ENCODE measurements at places on chromosomes 4 and X.
A peak's percentile ranks its signal among the peaks of the same experiment; 100 is the strongest.

- peak; percentile 1 for DNase-seq
Observed at GRCh38 chr4:89868999-89869589, 25.6 kb upstream of the MMRN1 start.

DNA sequence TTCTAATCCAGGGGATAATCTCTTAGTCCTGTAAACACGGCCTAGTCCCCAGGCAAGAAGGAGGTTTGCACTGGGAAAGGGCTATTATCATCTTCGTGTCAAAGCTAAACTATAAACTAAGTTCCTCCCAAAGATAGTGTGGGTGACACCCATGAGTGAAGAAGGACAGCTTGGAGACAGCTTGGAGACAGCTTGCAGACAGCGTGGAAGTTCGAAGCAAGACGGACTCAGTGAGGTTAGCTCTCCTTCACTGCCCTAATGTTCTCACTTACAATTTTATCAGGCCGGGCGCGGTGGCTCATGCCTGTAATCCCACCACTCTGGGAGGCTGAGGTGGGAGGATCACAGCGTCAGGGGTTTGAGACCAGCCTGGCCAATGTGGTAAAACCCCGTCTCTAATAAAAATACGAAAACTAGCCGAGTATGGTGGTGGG, 19.2 kb upstream of the PLCXD1 start:
- DNase-seq, result no peak

GRCh38 chr4:40210776-40211175, 13.9 kb downstream of the RHOH start:
- no peak for DNase-seq

DNA sequence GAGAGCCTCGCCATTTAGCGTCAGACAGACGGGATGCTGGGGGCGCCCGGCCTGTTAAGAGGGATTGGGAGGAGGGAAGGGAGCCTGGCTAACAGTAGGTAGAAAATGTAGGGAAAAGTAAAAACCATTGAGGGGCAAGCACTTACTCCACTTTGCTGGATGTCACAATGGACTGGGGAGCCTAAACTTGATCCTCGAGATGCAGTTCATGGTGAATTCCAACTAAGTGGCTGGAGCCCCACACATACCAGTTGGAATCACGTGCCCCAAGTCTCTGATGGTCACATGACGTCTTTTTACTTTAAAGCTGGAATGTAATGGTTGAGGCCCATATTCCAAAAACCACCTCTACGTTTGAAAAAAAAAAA, 1.5 kb downstream of the PLS3 start:
- DNase-seq, result peak; percentile 70

GRCh38 chrX:118062048-118062789, 54.4 kb downstream of the KLHL13 start:
- no peak for DNase-seq

DNA sequence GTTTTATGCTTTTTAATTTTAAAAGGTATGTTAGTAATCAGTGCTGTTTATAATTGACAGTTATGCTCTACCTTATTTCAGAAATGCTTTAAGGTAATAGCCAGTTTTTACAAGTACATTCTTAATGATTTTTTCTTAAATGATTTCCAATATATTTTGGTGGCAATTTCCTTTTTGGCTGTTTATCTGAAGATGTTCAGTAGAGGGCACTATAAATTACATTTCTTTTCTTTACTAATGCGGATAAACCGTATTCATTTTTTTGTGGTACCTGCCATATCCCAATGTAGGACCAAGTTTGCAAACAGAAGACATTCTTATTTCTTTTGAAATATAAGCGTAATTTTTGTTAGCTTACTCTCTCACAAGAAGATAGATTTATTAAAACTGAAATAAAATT, 65.4 kb downstream of the CCKAR start:
- DNase-seq, result no peak

DNA sequence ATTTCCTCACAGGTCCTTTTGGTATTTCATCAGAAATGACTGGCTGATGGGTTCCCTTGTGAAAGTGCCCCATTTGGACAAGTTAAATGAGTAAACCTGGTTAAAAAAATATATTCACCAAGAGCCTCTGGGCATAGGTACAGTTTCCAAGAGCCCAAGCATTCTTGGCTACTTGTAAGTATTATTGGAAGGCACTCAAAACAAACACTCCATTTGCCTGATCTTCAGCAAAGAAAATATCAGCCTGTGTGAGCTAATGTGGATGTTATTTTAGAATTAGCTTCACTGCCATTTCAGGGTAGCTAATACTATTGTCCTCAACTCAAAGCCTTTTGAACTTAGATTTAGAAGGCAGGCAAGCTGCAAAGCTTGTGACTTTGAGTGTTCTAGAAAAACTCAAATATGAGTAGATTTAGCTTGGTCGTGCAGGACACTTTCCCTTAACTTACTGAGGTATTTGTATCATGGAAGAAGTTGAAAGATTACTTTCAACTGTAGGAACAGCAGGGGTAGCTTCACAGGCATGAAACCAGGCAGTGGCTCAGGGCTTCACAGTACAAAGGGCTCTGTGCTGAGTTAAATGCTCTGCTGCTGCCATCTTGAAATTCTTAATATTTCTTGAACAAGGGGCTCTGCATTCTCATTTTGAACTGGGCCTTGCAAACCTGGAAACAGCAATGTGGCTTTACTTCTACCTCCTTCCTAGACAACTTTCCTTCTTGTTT, 177.2 kb downstream of the AMELX start:
- DNase-seq, result peak; percentile 90

DNA sequence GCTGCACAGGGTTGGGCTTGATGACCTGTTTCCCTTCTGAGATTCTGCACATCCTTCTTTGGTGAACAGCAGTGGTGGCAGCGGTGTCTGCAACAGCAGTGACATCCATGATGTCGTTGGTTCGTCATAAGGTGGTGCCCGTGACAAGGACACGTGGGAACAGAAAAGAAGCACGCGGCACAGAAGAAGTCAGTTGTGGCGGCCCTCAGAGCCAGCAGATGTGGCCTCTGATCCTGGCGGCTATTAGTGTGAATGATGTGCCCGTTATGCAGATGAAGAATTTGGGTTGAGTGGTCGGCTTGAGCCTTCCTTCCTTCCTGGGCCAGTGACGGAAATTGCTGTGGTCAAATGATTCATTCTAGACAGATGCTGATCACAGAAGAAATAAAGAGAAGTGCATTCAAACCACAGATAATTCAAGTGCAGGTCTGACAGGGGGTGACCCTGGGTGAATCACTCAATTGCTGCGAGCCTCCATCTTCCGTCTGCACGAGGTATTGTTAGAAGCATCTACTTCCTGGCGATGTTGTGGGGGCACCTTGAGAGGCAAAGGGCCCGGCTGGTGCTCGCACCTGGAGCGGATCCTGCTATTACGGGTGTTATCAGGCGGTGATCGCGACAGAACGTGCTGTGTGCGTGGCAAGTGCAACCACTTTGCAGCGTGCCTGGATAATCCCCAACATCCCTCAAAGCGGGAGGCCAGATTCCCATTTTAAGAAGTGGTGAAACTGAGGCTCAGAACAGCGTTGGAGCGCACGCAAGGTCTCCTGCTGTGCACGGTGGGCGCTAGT, 215.2 kb upstream of the PSAPL1 start:
- peak; percentile 98 for DNase-seq

GRCh38 chr4:182307746-182308145, 64.5 kb downstream of the TENM3 start:
- DNase-seq, result peak; percentile 98

- DNase-seq, result peak; percentile 92
Observed at GRCh38 chr4:98626350-98626749, 32.1 kb downstream of the TSPAN5 start.

DNA sequence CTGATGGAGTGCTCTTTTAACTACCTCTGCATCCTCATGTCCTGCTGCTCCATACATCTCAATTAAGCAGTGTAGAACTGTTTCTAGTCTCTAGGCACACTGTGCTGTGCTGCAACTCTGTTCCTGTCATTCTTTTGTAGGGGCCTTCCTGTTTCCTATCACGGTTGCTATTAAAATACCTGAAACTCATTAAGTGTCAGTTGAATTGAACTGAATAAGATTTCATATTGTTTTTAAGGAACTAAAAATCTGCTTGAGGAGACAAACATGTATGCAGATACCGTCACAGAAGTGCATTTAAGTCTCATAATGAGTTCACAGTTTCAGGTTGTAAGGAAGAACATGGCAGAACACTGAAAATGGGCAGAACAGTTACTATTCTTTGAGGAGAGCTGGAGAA, 170.1 kb downstream of the LARP7 start:
- DNase-seq, result no peak

DNA sequence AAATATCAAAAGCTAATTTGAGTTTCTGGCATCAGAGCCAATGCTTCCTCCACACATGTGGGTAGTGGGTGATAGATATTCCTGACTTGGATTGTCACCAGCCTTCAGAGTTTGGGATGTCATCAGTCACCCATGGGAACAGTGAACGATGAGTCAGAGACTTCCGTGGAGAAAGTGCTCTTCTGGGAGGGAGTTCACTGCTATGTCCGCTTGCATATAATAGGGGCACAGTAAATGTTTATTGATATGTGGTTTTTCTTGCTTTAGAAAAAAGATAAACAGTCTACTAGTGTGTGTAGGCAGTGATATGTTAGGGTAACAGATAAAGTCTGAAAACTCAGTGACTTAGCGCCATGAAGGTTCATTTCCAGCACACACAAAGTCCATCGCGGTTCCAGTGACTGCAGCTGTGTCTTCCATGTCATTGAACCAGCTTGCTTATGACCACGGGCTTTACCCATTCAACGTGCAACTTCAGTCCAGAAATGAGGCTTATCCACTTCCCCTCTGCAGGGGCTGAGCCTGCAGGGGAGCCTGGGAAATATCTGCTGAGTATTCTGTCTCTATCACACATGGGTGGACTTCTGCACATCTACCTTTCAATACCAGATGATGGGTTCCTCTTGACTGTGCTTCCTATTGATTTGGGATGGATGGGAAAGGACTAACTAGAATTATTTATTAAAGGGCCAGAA, 87.7 kb upstream of the WWC2 start:
- DNase-seq, result peak; percentile 79

DNA sequence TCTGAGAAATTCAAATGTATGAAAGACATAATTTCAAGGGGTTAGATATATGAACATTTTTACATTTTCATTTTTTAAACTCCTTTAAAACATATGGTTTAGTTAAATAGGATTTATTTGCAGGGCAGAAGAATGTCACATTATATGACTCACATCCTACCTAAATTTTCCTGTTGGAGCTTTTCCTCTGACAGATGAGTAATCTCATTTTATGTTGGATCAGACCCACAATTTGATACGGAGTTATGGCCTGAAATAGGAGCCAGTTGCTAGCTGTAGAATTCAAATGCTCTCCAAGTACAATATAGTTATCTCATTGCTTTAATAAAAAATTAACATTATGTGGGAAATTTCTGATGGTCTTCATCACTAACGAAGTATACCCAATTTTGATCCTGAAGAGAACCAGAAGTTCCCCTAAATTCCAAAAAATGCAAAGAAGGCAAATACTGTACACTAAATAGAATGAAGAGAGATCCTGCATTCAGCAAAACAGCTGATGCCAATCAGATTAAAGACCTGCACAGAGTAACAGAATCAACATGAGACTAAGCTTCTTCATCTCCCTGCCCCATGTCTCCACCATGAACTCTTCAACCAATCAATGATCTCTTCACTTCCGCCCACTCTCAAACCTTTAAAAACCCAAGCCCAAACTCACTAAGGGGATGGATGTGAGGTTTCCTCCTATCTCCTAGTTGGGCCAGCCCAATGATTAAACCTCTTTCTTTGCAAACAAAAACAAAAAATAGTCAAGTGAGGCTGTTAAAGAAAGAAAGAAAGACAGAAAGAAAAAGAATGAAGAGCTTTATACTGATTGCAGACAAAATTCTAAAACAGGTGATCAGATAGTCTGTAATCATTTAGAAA, 10.9 kb upstream of the EXOSC9 start:
- peak; percentile 80 for DNase-seq

- peak; percentile 67 for DNase-seq
Observed at GRCh38 chr4:37803348-37803973, 23.0 kb upstream of the PGM2 start.

DNA sequence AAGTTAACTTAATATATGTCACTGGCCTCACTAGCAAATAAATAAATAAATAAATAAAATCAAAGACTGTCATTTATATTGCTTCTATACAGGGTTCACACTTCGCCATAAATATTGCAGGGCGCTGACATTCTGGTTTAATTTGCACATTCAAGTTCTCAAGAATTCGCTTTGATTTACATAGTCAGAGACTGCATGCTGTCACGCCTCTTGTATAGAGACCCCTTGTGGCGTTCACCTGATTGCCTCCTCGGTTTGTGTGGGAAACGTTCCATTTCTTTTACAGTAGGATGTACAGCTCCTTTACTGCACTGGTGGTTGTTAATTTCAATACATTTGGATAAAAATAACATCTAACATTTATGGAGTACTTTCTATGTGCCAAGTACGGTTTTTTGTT, 71.3 kb upstream of the ADGRG2 start:
- no peak for DNase-seq

- peak; percentile 50 for DNase-seq
Observed at GRCh38 chr4:83556006-83556707, 20.2 kb downstream of the GPAT3 start.

GRCh38 chr4:111744847-111745246, 400.4 kb upstream of the FAM241A start:
- DNase-seq, result no peak

DNA sequence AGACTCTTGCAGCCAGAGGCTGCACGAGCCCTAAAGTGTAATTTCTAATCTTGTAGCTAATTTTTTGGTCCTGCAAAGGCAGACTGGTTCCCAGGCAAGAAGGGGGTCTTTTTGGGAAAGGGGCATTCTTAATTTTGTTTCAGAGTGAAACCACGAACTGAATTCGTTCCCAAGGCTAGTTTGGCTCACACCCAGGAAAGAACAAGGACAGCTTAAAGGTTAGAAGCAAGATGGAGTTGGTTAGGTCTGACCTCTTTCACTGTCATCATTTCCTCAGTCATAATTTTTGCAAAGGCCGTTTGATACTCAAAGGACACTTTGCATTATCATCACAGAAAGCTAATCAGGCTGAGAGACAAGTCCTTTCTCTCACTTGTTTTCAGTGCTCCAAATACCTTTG, 30.9 kb downstream of the XG start:
- no peak for DNase-seq

DNA sequence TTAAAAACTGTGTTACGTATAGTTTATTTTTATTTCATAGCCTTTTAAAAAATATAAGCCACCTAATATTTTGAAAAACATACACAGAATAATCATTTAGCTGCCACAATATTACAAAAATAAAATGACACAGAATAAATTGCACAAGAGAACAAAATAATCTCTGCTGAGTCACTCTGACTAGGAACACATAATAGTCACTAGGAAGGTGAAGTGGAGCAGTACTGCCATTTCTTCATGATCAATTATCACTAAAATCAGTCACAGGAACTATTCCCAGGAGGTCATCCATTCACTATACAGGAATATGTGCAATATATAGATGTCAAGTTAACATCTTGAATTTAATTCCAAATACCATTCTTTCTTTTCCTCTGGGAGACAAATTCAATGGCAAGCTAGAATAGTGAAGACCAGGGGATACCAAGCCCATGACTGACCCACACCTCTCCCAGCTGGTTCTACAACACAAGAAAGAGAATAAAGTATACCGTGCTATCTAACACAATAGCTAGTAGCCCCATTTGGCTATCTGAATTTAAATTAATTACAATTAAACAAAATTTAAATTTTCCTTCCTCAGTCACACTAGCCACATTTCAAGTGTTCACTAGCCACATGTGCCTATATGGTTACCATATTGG, 5.9 kb downstream of the SMIM43 start:
- no peak for DNase-seq

- DNase-seq, result no peak
Observed at GRCh38 chr4:168812806-168813205, 197.2 kb downstream of the CBR4 start.

- peak; percentile 61 for DNase-seq
Observed at GRCh38 chr4:118776157-118776954, 59.6 kb downstream of the SEC24D start.

All from M059J (cell line).